ENCODE measurements at places on chromosomes 5 and 9.

- DNase-seq: no peak
These were observed 5.8 kb downstream of the ANXA6 start for GRCh38 chr5:151151793-151152192.

DNA sequence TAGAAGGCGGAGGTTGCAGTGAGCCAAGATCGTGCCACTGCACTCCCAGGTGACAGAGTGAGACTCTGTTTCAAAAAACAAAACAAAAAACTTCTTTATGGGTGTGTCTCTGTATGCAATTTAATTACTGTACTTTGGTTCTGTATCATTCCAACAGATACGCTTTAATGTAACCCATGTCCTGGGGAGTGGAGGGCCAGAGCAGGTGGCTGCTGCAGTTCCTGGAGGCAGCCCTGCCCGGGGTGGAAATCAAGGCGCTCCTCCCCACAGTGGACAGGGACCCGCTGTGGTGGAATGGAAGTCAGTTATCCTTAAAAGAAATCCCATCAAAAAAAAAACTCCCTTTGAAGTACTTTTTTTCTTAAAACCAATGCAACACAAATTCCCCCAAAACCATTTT, 1.9 kb downstream of the DAP start:
- DNase-seq: no peak

- no peak for DNase-seq
These were observed 499.7 kb downstream of the SLCO4C1 start for GRCh38 chr5:101796427-101796826.

GRCh38 chr5:136420168-136420898, 55.0 kb upstream of the TRPC7 start:
- no peak for DNase-seq

DNA sequence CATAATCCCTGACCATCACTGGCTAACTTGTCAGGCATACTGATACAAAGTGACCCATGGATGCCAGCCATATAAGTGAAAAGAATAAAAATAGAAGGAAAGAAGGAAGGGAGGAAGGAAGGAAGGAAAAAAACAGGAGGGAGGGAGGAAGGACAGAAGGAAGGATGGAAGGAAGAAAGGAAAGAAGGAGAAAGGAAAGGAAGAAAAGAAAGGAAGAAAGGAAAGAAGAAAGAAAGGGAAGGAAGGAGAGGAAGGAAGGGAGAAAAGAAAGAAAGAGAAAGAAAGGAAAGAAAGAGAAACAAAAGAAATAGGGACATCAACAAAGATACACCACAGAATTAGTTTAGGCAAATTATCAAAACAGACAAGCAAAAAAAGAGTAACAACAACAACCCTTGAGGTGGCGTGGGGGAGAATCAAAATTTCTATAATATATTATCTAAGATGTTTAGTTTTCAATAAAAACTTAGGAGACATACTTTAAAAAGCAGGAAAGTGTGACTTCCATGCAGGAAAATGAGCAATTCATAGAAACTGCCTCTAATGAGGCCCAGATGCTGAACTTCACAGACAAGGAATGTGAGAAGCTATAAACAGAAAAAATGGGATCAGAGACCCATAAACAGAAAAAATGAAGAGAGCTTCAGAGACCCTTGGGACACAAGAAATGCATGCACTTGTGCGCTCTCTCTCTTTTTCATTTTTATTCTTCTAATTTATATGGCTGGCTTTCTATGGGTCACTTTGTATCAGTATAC, 96.1 kb upstream of the NFIL3 start:
- DNase-seq: no peak

- no peak for DNase-seq
These were observed 514.2 kb downstream of the KCTD16 start for GRCh38 chr5:144684899-144685298.

- no peak for DNase-seq
These were observed 143.2 kb upstream of the TRIM32 start for GRCh38 chr9:116543731-116544400.

DNA sequence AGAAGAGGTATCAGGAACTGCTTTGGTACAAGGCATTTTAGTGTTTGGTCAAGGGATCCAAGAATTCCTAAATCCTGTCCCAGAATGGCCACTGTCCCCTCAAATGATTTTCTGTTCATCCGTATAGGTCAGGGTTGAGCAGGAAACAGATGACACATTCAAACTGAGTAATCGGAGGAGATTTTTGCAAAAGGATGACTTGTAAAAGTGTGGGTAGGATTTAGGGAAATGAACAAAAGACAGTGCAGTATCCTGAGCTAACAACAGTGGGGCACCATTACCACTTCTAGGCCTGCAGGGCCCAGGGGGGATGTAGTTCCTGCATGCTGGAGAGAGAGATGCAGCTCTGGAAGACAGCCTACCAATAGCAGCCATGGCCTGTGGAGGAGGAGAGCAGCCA, 290.1 kb downstream of the ZSWIM6 start:
- no peak for DNase-seq

DNA sequence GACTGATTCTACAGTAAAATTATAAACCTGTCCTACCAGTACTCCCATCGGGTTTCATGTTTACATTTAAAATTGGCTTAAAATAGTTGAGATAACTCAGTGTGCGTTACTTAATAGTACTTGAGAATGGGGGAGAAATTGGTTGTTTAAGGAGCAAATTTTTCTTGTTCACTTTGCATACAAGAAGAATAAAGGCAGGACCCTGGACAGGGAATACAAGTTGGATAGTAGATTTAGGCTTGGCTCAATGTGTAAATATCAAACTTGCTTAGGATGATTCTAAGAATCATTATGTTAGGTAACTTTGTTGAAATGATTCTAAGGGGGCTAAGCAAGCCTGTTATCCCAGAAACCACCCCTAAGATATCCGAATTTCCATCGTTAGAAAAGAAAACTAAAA, 448.4 kb upstream of the TLE4 start:
- no peak for DNase-seq

DNA sequence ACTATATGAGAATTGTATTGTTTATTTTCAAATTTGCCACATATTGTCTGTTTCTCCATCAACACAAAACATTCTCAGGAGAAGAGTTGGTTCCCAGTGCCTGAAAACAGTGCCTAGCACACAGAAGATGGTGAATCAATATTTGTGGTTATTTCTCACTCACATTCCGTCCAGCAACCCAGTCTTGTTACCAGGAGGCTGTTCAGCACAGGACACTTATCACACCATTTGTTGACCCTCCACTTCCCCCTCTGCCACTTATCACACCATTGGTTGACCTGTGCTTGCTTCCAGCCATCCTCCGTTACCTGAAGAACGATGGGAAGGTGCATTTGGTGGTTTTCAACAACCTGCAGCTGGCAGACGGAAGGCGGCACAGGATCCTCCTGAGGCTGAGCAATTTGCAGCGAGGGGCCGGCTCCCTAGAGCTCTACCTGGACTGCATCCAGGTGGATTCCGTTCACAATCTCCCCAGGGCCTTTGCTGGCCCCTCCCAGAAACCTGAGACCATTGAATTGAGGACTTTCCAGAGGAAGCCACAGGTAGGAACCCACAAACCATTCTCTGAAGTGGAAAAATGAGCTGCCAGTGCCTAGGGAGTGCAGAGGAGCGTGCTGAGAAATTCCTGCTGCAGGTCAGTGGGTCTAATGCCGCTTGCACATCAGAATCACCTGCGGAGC, 20.5 kb downstream of the THBS4 start:
- no peak for DNase-seq

GRCh38 chr9:12289711-12290110, 403.5 kb upstream of the TYRP1 start:
- DNase-seq: no peak

DNA sequence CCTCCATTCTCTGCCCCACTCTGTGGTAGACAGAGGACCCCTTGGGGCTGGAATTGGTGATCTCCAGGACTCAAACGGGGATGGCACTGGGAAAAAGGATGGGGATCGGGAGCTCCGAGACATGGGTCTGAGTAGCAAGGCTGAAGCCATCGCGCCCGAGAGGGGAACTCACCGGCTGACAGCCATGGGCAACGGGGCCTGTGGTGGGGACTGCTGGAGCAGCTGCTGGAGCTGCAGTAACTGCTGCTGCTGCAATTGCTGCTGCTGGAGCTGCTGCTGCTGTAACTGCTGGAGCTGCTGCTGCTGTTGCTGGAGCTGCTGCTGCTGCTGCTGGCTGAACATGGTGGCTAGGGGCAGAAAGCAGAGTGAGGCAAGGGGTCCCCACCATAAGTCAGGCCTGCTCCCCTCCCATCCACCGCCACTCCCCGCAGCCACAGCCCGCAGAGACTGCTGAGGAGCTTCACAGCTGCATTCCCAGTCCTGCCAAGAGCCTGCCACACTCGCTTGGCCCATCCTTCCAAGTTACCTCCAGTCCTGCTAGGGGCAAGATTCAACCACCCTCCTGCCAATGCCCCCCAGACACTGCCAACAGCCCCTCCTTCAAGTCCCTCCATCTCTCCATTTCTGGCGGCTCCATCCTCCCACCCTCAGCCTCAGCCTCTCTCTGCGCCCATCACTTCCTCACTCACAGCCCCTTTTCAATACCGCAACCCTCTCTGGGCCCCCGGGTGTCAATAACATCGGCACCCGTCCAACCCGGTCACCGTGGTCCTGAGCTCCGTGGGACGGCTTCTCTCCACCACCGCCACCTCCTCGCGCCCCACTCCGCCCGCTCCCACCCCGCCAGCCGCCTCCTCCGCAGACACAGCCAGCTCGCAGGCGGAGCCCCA, 611 bp downstream of the CIZ1 start:
- no peak for DNase-seq

DNA sequence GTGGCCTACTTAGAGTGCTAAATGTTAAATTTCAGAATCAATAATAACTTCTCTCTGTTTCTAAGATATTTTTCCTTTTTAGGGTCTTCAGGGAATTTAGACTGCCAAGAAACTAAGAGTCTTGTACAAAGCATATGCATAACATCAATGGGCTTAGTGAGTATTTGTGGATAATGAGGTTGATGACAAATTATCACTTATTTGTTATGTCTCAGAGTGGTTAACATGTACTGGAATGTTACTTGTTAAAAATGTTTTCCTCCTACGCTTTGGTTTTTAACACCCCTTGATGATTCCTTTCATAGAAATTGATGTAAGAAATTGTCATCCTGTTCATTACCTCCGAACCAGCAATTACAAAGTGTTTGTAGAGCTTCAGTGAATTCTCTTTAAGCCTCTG, 144.3 kb downstream of the MRPS30 start:
- DNase-seq: no peak

DNA sequence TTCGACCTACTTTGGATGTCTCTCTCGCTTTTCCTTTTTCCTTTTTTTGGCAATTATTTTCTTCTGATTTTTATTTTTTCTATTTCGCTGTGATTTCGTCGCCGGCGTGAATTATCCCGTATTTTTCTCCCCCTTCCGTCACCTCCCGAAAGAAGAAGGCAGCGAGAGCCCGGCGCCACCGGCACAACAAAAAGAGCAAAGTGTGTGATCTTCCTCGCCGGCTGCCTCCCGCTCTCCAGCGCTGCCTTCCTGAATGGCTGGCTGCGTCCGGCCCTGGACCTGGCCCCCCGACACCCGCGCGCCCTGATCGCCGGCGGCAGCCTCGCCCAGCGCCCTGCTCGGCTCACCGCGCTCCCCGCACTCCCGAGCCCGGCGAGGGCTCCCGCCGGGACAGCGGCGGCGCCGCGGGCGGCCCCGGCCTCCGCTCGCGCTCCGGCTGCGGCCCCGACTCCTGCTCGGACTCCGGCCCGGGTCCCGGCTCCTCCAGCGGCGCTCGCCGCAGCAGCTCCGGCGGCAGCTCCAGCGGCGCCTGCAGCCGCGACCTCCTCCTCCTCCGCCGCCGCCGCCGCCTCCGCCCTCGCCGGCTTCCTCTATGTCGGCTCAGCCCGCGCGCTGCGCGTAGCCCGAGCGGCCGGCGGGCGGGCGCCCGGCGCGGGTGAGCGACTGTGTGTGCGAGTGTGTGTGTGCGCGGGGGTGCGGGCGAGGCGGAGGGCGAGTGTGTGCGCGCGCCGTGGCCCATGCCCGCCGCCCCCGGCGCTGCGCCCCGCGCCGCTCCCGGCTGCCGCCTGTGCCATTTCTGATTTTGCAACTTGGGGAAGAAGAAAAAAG, 960 bp downstream of the NR2F1 start:
- no peak for DNase-seq

DNA sequence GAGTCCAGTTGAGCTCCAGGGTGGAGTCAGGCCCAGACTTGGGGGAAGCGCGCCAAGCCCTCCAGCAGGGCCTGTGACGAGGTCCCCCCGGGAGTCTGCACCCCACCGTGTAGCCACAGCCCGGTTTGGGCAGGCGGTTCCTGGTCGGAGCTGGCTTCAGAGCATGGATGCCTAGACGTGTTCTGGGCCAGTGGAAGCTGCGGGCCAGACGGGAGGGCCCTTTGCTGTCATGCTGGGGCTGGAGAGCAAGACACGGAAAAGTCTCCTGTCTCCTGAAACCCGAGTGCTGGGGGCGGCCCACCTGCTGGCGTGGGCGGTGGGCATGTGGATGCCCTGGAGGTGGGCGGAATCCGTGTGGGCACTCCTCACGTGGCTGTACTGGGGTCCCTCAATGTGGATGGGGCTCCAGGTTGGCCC, 1.9 kb downstream of the GPSM1 start:
- no peak for DNase-seq

GRCh38 chr5:81121836-81122630, 111.1 kb upstream of the CKMT2 start:
- no peak for DNase-seq

DNA sequence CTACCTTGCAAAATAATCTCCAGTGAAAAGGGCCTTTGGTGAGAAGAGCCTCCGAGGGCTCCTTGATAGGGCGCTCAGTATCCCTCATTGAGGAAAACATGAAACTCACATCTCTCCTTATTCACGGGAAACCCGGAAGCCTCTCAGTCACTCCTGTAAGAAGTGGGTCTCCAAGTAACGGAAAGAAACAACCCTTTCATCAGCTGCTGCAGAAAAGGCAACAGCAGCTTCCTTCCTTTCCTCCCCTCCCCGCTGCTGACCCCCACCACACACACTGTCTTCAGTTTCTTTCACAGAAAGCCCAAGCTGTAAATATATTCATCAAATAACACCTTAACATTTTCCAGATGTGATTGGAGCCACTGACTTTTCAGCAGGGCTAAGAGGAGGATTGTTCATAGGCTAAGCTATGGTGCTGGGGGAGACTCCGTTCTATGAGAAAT, 81.4 kb downstream of the C9orf152 start:
- no peak for DNase-seq

- DNase-seq: no peak
These were observed 284.9 kb upstream of the WWC1 start for GRCh38 chr5:168006456-168007130.

GRCh38 chr9:16690205-16690604, 180.3 kb downstream of the BNC2 start:
- DNase-seq: no peak
